ENCODE measurements at places on chromosomes 16 and 17.

DNA sequence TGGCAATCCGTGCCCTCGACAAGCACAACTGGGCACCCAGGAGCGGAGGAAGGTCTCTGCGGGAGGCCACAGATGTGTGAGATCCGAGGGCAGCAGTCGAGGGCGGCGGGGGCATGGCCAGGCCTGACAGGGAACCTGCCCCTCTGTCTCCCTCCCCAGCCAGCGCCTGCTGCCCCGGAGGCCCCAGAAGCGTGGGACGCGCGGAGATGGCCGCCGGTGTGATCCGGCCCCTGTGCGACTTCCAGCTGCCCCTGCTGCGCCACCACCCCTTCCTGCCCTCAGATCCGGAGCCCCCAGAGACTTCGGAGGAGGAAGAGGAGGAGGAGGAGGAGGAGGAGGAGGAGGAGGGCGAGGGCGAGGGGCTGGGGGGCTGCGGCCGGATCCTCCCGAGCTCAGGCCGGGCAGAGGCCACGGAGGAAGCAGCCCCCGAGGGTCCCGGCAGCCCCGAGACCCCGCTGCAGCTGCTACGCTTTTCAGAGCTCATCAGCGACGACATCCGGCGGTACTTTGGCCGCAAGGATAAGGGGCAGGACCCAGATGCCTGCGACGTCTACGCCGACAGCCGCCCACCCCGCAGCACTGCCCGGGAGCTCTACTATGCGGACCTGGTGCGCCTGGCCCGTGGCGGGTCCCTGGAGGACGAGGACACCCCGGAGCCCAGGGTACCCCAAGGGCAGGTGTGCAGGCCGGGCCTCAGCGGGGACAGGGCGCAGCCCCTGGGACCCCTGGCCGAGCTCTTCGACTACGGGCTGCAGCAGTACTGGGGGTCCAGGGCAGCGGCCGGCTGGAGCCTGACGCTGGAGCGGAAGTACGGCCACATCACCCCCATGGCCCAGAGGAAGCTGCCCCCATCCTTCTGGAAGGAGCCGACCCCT is 1.7 kb downstream of the PERCC1 start:
- DNase-seq, result no peak

- DNase-seq, result no peak
Measured at GRCh38 chr17:2797226-2797625, 988 bp downstream of the RAP1GAP2 start.

DNA sequence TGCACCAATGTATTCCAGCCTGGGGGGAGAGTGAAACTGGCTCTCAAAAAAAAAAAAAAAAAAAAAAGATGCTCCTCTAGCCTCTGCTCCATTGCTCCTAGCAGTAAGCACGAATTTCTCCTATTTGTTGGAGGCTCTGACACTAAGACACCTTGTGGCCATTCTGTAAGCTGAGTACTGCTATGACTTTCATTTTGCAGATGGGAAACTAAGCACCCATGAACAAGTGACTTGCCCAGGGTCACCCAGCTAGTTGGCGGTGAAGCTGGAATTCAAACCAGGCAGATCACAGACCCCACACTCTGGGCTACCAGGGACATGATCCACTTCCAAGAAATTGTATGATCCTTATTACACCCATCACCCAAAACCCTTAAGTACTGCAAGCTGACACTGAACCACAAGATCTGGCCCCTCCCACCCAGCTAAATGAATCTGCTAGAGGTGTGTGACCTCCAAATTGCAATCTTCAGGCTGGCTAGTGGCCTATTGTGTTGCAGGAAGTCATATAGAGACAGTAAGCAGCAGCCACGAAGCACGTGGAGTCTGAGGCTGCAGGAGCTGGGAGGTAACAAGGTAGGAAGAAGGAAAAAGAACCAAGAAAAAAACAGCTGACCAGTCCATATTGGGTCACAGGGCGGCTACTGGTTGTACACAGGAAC is 209.4 kb downstream of the XYLT1 start:
- peak; percentile 37 for DNase-seq

DNA sequence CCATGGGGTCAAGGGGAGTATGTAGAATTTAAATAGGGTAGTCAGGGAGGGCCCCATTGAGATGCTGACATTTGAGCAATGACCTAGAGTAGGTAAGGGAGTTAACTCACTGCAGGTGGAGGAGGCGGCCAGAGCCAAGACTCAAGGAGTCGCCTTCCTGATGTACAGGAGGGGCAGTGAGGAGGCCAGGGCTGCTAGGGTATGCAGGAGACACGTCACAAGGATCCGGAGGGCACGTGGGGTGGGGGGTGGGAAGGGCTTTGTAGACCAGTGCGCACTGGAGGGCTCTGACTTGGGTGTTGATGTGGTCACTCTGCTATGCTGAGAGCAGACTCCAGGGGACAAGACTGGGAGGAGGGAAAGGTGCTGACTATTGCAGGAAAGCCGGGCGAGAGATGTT is 37.5 kb downstream of the SPECC1 start:
- no peak for DNase-seq

DNA sequence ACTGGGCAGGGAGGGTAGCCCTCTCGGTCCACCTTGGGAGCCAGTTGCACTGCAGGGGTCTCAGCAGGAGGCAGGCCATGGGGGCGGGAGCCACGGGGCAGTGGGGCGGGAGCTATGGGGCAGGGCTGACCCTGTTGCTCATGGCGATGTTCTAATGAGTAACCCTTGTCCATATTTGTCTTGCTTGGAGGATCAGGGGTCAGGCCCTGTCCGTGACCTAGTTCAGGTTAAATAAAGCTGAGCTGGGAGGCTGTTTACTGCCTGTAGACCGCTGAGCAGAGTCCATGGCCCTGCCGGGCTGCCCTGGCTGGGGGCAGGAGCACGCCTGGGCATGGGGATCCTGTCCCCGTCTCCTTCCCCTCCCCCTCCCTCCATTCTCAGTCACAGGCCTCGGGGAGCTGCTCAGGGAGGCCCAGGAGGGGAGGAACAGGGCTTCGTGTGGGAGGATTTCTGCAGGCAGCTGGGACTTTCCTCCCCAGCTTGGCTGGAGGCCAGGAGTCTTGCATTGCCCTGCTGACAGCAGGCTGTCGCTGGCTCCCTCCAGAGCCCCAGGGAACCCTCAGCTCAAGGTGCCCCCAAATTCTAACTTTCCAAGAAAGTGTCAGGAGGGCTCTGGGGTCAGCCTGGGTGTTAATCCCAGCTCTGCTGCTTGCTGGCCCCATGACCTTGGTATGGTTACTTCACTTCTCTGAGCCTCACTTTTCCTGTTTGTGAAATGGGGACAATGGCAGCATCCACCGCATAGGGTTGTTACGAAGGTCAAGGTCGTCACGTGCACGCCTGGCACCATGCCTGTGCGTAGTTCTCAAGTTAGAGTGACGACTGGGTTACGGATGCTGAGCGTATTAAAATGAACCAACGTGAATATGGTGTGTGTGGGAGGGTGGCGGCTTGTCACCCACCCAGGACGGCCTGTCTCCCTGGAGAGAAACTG is 6.1 kb upstream of the SERPINF2 start:
- peak; percentile 90 for DNase-seq

- no peak for DNase-seq
Measured at GRCh38 chr16:51002881-51003490, 148.1 kb downstream of the SALL1 start.

DNA sequence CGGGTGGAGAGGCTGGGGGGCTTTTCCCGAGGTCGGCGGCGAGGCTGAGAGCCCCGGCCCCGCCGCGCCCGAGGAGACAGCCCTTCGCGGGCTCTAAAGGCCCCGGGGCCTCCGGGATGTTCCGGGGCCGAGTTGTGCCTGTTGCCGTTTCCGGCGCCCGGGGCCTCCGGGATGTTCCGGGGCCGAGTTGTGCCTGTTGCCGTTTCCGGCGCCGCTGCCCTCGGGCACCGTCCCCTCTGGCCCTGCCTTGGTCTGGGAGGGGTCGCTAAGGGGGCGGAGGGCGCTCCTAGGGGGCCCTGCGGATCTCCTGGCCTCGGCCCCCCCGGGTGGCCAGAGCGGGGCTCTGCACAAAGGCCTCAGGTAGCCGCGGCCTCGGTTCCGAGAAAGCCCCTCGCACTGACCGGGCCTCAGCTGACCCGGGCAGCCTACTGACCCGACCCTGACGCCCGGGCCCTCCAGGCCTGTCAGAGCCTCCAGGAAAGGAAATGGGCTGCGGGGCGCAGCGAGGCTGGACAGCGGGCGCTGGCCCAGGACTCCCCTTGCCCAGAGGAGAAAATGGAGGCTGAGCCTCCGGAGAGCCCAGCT is 24.2 kb downstream of the ACTG1 start:
- no peak for DNase-seq

DNA sequence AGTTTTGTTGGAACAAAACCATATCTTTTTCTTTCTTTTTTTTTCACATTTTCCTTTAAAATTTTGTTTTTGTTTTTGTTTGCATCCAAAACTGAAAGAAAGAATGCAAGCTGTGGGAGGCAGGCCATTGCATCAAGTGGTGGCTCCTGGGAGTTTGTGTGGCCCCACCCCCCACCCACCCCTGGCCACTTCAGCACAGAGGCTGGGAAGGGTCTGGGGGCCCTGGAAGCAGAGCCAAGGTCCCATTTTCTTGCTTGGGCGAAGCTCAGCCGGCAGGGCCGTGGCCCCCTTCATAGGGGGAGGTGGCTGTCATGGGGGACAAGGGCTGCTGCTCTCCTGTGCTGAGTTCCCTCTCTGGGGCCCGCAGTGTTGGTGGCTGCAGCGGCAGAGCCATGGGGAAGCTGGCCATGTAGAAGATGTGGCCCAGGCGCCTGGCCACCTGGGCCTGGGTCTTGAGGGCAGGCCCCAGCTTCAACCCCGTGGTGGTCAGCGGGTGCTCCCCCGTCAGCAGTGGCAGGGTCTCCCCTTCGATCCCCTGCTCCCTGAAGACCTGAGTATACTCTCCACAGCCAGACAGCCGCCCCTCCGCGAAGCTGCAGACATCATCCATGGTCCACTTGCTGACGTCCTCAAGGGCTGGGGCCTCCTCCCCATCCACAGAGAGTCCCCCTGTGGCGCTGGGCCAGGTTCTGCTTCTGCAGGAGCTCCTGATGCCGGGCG is 19.8 kb downstream of the PAFAH1B1 start:
- no peak for DNase-seq

DNA sequence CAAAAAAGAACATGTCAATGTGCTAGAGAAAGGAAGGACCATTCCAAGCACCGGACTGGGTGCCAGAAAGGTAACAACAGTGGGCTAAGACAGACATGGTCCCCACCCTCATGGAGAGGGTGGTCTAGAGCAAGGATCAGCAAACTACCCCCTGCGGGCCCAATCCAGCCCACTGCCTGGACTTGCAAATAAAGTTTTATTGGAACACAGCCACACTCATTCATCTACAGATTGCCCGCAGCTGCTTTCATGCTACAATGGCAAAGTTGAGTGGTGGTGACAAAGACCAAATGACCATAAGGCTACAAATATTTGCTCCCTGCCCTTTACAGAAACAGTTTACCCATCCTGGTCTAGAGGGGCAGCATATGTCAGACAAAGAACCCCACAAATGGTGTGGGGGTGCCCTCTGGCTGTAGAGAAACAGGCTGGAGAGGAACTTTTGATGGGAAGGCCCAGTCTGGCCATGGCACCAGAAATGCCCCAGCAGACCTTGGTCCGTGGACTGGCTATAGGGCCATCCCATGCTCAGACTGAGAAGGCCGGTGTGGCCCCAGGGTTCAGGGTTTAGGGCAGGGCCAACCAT is 15.2 kb downstream of the CDH5 start:
- DNase-seq, result no peak

GRCh38 chr16:53503991-53504663 is 1.1 kb upstream of the AKTIP start:
- no peak for DNase-seq

- DNase-seq, result peak; percentile 33
Measured at GRCh38 chr17:39026980-39027451, 59.8 kb upstream of the FBXO47 start.

- DNase-seq, result no peak
Measured at GRCh38 chr16:50916040-50916439, 174.2 kb downstream of the CYLD start.

DNA sequence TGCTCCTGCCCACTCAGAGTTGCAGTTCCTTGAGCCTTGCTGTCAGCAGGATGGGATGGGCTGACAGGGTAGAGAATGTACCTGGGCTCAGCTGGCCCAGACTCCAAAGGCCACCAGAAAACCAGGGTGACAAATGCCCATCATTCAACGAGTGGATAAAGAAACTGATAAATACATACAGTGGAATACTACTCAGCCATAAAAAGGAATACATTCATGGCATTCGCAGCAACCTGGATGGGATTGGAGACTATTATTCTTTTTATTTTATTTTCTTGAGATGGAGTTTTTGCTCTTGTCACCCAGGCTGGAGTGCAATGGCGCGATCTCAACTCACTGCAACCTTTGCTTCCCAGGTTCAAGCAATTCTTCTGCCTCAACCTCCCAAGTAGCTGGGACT is 19.9 kb downstream of the SGSM2 start:
- no peak for DNase-seq

- DNase-seq, result no peak
Measured at GRCh38 chr17:62996221-62996620, 30.2 kb downstream of the TANC2 start.
